ENCODE measurements at places on chromosomes 11 and 22.

- DNase-seq, result no peak
These were observed 138.2 kb downstream of the NECTIN1 start for GRCh38 chr11:119590651-119591351.

- no peak for DNase-seq
These were observed 30.9 kb downstream of the TRPC6 start for GRCh38 chr11:101552888-101553287.

DNA sequence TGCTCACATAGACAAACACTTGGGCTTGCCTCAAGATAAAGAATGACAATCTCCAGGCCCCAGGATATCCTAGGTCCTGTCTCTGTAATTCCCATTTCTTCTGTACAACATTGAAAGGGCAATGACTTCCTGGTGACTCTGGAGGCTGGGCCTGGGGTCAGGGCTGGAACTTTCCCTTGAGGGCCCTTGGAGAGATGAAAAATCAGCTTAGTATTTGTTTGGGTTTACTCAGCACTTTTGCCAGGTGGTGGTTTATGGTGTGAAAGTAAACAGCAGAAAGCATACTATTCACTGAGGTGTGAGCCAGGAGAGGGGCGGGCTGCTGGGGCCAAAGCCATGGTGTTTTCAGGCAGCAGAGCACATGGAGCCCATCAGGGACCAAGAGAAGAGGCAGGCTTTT is 214.7 kb upstream of the NARS2 start:
- no peak for DNase-seq

DNA sequence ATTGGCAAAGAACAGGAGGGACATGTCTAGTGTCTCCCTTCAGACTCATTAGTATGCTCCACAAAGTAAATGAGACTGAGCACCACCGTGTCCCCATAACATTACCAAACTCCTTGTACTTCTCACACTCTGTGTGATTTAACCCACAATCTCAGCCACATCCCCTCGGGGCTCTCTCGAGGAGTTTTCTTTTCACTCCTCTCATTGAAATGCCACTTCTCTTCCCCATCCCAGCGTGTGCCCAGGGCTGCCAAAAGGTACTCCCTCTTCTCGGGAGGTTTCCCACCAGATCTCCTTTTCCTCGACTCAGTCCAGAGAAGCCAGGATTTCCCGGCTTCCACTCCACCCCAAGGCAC is 1.1 kb downstream of the RBFOX2 start:
- DNase-seq, result no peak

GRCh38 chr11:112175599-112175952 is 264 bp downstream of the BCO2 start:
- no peak for DNase-seq

- DNase-seq, result no peak
These were observed 12.4 kb downstream of the SEC14L3 start for GRCh38 chr22:30459181-30460052.

DNA sequence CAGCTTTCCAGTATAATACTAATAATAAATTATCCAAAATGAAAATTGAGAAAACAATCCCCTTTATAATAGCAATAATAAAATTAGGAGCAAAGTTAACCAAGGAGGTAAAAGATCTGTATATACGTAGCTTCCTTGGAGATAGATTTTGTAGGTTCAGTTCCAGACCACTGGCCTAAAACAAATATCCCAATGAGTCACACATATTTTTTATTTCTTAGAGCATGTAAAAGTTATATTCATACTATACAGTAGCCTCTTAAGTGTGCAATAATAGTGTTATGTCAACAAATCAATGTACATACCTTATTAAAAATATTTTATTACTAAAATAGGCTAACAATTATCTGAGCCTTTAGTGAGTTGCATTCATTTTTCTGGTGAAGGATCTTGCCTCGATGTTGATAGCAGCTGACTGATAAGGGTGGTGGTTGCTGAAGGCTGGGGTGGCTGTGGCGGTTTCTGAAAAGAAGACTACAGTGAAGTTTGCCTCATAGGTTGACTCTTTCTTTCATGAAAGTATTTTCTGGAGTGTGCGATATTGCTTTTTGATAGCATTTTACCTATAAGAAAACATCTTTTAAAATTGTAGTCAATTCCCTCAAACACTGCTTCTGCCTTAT is 178.5 kb downstream of the ARHGAP42 start:
- no peak for DNase-seq

- no peak for DNase-seq
These were observed 1114.1 kb downstream of the BRD1 start for GRCh38 chr22:48713272-48714205.

- DNase-seq, result peak; percentile 89
These were observed 230.4 kb downstream of the ST3GAL4 start for GRCh38 chr11:126585774-126586491.

DNA sequence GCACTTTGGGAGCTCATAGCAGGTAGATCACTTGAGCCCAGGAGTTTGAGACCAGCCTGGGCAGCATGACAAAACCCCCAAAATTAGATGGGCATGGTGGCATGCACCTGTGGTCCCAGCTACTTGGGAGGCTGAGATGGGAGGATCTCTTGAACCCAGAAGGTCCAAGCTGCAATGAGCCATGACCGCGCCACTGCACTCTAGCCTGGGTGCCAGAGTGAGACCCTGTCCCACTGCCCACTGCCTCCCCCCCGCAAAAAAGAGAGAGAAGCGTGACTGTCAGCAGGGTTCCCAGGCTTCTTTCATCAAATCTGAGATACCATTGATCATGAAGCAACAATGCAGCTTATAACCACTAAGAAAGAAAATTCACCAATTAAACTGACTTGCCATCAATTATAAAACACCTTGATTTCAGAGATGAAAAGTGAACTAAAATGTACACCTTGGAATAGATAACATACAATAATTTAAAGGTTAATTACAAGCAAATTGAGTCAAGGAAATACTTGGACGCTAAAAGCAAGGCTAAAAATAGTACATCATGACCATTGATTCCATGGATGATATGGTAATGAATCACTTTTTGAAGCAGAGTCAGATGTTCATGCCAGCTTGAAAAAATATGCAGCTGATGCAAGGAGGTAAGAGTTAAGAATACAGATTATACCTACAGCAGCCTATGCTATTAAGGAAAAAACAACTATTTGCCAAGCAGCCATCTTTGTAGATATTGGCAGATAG is 90.8 kb upstream of the ALKBH3 start:
- peak; percentile 40 for DNase-seq

DNA sequence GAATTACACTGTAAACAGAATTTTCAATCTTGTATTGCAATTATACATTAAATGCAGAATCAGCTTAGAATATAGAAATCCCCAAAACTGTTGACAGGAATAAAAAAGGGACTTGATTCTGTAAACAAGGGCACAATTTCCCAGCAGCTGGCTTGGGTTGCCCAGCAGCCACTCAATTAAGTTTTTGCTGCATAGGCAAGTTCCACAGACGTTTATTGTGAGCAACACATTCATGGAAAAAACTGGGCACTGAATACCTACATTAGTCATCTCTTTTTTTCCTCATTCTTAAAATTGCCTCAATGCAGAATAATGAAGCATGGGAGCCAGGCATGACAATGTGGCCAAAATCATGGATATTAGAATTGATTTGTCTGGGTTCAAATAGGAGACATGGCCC is 421.8 kb upstream of the ANO5 start:
- no peak for DNase-seq

GRCh38 chr22:44452531-44453420 is 45.3 kb downstream of the RTL6 start:
- DNase-seq, result no peak

DNA sequence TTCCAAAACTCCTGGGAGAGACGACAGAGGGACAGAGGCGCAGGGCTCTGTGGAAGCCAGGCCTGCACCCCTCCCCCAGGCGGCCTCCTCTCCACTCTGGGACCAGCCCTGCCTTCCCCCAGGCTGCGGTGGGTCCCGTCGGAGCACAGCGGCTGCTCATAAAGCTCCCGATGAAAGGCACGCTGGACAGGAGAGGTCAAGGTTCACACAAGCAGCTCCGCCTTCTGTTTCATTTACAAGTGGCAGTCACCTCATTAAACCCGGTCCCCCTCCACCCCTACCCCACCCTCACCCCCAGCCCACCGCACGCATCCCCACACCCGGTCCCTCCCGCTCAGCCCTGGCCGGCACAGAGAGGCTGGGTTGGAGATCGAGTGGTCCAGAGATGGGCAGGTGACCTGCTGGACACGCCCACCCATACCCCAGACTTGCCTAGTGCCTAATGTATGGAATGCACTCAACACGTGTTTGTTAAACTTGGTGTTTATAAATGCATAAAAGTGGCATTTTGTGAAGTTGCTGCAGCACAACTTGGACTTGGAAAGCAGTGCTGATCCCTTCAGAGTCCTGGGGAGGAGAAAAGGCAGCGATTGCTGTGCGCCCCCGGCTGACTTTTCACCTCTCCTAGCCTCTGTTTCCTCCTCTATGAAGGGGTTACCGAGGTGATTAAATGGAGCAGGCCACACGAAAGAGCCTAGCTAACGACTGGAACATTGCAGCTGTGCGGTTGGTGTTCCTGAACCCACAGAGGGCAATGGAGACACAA is 26.0 kb downstream of the RPUSD4 start:
- DNase-seq, result no peak

DNA sequence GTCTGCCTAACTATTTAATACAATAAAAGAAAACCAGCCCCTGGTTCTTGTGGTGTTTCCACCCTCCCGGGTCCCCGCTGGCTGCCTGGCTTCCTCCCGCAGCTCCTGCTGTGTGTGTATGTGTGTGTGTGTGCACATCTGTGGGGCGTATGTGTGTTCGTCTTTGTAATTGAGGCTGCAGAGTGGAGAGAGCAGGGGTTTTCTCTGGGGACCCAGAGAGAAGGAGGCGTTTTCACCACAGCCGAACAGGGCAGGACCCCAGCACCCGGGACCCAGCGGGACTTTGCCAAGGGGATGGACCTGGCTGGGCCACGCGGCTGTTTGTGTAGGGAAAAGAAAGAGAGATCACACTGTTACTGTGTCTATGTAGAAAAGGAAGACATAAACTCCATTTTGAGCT is 42.7 kb downstream of the IGLL1 start:
- DNase-seq, result no peak

DNA sequence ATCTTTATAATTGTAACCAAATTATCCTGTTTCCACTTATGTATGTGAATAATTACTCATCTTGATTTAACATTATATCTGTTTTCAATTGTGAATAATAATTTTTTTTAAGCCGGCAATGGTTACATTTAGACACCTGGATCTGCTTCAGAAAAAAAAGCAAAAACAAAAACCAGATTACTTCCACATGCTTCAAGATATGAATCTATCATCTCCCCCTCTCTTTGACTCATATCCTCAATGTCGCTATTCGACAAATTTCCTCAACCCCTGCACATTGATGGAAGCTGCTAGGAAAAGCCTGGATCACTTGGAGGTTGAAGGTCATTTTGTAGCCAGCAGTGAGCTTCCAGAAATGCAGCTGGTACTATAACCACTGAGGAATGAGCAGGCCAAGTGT is 42.7 kb downstream of the SLC1A2 start:
- no peak for DNase-seq

- DNase-seq, result no peak
These were observed 1158.5 kb downstream of the JRKL start for GRCh38 chr11:97548280-97548679.

- DNase-seq, result no peak
These were observed 1.3 kb downstream of the MACROD1 start for GRCh38 chr11:64164392-64165312.

GRCh38 chr11:27869701-27870100 is 169.4 kb upstream of the BDNF start:
- no peak for DNase-seq

DNA sequence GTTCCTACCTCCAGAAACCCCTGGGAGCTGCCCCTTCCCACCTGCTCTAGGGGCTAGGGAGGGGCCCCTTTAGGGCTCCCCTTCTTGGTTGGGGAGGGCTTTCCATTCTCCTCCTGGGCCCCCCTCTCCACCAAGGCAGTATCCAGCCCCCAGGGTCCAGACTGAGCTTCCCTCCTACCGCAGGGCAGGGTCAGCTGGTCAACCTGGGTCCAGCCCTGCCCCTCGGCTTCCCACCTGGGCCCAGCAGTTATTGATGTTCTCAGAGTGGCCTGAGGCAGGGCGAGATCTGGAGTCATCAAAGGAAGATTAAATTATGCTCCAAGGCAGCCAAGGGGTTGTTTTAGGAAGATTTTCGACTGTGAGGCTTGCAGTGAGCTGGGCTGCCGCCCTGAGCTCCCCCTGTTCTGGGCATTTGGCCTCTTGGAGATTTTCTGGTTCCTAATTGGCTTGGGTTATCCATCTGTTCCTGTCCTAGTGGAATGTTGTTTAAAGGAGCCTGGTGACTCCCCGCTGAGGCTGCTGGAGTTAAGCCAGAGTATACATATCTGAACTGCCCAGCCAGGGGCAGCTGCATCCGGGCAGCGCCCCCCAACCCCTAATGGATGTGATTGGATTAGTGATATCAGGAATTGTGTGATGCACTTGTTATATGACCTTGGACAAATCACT is 1.8 kb upstream of the SLC22A8 start:
- DNase-seq, result no peak

GRCh38 chr11:128735935-128736605 is 42.2 kb downstream of the FLI1 start:
- DNase-seq, result no peak

DNA sequence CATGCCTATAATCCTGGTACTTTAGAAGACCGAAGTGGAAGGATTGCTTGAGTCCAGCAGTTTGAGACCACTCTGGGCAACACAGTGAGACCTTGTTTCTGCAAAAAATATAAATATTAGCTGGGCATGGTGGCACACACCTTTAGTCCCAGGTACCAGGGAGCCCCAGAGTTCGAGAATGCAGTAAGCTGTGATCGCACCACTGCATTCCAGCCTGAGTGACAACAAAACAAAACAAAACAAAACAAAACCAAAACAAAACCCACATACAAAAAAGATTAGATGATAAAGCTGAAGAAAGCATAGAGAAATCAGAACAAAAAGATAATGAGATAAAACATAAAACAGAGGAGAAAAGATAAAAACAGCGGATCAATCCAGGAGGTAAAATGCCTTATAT is 62.1 kb downstream of the TCF20 start:
- no peak for DNase-seq

DNA sequence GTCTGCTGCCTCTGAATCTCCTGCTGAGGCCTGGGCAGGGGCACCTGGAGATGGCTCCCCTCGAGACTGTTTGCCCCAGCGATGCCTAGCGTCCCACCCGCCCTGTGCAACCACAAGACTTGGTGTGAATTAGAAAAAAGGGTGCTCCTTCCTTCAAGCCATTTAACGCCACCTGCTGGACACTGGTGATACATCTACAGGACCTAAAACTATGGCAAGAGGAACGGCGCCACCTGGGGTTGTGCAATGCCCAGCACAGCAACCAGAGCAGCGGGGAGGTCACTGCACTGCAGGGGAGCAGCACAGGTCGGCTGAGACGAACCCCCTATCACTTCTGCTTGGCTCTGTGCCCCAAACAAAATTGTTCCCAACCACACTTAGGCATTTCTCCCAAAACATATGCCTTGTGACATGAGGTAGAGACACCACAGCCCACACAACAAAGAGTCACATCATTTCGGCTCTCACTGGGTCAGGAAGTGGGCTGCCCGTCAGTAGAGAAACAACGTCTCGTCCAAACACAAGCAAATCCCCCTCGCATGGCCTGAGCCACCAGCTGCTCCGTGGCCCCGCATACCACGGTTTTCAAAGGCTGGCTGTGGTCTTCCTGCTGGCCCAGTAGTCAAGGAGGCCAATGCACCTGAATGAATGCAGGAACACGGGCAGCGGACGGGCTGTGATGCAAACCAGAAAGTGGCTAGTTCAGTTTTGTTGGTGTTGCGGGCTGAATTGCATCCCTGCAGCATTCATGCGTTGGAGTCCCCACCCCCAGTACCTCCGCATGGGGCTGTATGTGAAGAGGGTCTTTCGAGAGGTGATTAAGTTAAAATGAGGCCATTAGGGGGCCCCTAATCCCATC is 171.9 kb downstream of the SHANK2 start:
- peak; percentile 3 for DNase-seq
